ENCODE measurements at places on chromosomes 6 and 20.

DNA sequence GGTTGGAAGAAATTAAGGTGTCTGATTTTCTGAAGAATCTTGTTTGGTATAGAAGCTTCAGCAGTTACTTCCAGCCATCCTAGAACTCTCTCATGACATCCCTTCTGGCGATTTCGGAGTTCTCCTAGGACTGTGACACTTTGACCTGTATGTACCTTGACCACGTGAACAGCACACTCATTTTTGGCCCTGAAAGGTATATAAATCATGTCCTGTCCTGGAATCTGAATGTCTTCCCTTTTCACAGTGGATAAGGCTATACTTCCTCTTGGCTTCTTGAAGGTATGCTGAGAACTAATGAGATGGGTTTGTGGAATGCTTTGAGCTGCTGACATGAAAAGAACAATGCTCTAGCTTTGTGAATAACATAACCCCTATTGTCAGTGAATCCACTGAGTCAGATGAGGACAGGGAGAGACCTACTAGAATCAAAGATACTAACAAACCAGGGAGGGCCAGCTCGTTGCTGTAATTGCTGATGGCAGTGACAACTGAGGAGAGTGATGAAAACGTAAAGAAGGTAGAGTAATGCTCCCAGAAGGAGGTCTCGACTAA lies 6.0 kb upstream of the ZDHHC14 start:
- no peak for DNase-seq

- DNase-seq, result no peak
Observed at GRCh38 chr6:132391391-132392269, 9.6 kb downstream of the MOXD1 start.

DNA sequence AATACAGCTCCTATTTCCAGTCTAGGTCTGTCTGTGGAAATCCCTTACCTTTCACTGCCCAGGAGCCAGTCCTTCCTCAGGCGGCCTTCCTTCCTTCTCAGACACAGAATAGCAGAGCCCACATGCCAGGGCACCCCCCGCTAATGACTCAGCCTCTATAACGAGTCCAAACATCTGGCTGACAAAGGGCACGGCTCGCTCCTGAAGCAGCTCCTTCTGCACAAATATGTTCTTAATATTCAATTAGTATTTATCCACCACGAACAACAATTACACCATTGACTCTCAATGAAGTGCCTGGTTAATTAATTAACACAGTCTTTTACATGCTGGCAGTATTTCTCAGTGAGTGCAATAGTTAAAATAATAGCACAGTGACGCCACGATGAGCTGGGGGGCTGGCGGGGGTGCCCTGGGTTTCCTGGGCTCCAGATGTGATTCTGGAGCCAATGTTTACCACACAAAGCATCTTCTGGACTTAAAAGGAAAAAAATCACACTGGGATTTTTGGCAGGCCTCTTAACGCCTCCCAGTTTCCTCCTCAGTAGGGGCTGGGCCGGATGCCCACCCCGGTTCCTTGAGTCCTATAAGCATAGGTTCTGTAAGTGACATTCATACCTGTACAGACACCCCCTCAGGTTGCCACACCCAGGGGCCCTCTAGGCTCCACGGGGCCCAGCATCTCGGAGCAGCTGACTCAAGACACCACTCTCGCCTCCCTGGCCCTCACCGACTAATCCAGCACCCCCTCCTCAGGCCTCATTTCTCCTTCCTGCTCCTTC lies 158.6 kb upstream of the MLN start:
- no peak for DNase-seq

- DNase-seq, result no peak
Observed at GRCh38 chr20:62662422-62662821, 20.1 kb downstream of the SLCO4A1 start.

GRCh38 chr6:96620851-96621250 lies 57.9 kb downstream of the FHL5 start:
- no peak for DNase-seq

GRCh38 chr6:107173779-107174178 lies 58.5 kb upstream of the BEND3 start:
- no peak for DNase-seq

GRCh38 chr6:135909737-135910387 lies 58.4 kb downstream of the PDE7B start:
- DNase-seq, result no peak

GRCh38 chr20:59048681-59049030 lies 6.1 kb upstream of the PRELID3B start:
- no peak for DNase-seq

GRCh38 chr6:154614641-154615040 lies 104.2 kb upstream of the CNKSR3 start:
- DNase-seq, result no peak

GRCh38 chr6:40804905-40805304 lies 217.7 kb upstream of the LRFN2 start:
- no peak for DNase-seq

- no peak for DNase-seq
Observed at GRCh38 chr6:48818052-48818412, 645.0 kb downstream of the MMUT start.

DNA sequence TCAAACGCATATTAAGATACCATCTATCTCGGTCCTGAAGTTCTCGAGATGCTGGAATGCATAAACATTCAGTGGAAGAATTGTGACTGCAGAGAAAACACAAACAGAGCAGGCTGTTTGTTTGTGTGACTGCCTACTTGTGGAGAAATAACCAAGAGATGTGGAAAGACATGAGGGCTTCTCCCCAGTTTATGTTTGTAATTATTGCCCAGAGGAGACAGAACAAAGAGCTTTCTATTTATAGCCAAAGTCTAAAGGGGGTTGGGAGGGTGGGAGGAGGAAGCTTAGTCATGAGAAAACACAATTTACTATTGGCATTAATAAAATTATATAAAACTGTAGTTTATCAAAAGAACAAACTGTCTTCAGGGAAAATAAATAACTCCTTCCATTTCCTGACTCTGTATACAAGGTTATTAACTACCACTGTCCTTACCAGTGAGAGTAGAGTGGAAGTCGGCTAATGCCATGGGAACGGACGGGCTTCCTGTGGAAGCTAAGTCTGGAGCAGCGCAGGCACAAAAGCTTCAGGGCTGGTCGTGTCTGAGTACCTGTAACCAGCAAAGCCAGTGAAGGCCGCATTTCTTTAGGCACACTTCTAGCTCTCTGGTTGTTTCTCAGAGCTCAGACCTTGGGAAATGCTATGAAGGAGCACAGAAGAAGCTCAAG lies 200.2 kb upstream of the SUPT3H start:
- no peak for DNase-seq

DNA sequence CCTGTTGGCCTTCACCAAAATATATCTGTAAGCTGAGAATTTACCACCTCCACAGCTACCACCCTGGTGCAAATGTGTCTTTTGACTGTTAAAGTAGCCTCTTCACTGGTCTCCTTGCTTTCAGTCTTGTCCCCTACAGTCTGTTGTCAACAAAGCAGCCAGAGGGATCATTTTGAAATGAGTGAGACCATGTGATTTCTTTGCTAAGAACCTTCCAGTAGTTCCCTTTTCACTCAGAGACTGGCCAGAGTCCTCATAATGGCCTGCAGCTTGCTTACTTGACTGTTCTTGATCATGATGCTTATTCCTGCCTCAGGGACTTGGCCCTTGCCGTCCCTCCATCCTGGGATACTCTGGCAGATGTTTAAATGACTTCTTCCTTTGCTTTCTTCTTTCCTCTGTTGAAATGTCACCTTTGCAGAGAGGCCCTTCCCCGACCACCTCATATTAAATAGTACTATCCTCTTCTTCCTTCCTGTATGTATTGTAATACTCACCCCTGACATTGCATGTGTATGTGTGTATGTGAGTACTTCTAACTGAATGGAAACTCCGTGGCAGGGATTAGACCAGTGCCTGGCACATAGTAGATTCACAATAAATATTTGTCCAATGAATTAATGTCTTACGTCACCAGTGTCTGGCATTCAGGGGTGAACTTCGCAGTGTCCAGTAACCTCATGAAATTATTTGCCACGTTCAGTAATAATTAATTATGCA lies 5.0 kb downstream of the MANBAL start:
- DNase-seq, result no peak

DNA sequence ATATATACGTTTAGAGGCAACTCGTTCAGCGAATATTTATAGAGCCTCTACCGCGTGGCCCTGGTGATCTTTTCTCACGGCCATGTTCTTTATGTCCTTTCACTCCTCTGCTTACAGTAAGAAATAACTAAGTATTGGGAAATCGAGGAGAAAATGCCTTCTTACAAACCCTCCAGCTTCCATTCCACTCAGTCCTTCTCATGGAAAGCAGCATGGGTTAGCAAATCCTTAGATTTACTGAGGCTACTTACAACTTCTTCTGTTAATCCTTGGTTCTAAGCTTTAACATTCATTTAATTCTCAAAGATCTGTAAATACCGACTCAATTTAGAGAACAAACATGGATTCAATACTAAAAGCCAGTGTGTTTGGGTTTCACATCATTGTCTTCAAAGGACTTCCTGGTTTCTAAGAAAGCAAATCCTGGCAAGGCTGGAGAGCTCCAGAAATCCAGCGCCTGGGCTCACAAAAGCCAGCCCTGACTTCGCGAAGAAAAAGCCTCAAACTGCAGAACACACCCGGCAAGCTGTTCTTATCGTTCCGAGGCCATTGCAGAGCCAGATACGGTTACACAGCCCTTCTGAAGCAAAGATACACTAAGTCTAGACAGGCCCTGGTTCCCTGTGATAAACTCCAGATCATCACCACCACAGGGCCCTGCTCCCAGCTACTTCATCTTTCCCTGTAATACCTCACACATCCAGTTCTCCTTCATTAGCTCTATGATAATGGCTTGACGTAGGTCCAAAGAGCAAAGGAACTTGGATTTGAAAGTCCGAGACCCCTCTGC lies 19.2 kb downstream of the AGPAT4 start:
- DNase-seq, result no peak

DNA sequence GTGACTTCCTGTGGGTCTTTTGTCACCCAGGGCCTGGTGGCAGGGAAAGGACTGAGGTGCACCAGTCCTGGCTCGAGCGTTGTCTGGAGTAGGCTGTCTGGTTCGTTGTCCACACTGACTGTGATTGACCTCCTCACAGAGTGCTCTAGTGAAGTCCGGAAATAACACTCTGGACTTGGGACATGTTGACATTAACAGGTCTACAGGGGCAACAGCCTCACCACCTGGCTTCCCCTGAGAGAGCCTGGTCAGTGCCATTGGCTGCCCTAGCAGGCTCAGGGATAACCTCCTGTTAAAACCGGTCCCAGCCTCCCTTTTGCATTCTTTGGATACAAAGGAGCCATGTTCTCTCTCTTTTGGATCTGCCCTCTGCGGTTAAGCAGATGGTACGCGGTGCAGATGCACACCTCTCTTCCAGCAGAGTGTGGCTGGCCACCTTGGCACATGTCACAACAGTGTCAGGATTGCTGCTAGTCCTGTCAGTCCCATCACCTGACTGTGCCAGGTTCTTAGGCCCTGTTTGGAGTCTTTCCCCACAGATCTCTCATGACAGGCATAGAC lies 46.2 kb downstream of the CDS2 start:
- DNase-seq, result no peak

- peak; percentile 59 for DNase-seq
Observed at GRCh38 chr6:133891149-133891926, 2.4 kb downstream of the TCF21 start.

- DNase-seq, result no peak
Observed at GRCh38 chr6:4394786-4395185, 259.4 kb upstream of the ECI2 start.

GRCh38 chr6:21780679-21781078 lies 187.1 kb downstream of the SOX4 start:
- DNase-seq, result no peak

- DNase-seq, result no peak
Observed at GRCh38 chr6:30979141-30979540, 4.4 kb upstream of the MUC21 start.

DNA sequence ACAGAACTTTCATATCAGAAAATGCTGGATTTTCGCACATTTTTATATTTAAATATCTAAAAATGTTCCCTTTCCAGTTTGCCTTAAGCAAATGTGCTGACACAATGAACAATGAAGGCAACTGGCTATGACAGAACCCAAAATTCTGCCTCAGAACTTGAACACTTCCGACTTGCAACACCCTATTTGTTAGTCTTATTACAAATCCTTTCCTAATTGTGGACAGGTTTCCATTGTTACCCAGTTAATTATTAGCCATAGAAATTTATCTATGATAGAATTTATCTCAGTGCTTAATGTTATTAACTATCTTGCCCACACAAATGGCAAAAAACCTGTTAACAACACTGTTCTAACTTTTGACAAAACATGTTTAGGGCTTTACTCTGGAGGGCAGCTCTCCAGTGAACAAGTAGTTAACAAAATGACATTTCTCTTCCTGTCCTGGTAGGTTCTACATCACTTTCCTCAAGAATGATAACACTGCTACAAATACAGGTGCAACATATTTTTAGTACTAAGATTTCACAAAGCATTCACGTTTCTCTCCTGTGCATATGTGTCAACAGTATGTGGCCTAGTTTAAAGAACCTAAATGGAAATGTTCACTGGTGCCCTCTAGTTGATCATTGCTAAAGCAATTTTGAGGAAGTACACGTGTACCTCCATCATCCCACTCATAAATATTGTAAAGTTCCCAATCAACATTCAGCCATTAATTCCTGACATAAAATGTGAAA lies 58.4 kb downstream of the HIVEP2 start:
- no peak for DNase-seq

GRCh38 chr6:150900049-150900448 lies 34.5 kb downstream of the MTHFD1L start:
- no peak for DNase-seq

DNA sequence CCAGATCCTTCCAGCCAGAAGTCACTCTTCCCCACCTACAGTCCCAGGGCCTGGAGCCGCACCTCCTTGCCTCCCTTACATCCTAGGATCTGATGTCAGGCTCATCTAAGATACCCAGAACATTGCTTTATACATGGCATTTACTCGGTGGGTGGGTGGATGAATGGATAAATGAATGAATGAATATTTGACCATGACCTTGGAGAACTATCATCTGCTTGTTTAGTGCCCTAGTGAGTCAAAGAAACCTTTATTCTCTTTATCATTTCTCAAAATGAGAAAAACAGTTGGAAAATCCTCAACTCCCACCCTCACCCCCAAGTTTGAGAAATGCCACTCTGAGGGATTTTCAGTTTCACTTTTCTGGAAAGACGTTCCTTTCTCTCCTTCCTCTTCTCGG lies 56.0 kb downstream of the DAAM2 start:
- no peak for DNase-seq

- DNase-seq, result no peak
Observed at GRCh38 chr6:44297063-44298038, 15.8 kb downstream of the AARS2 start.

GRCh38 chr6:148440877-148441453 lies 98.3 kb downstream of the SASH1 start:
- peak; percentile 85 for DNase-seq

- DNase-seq, result no peak
Observed at GRCh38 chr20:48958743-48959142, 37.2 kb downstream of the ARFGEF2 start.

GRCh38 chr6:18752278-18753068 lies 365.3 kb downstream of the RNF144B start:
- DNase-seq, result no peak

- no peak for DNase-seq
Observed at GRCh38 chr6:85684133-85684808, 41.6 kb upstream of the SYNCRIP start.

GRCh38 chr20:10076126-10077080 lies 41.6 kb downstream of the ANKEF1 start:
- no peak for DNase-seq
